ENCODE measurements at places on chromosomes 12 and 14.

- DNase-seq: no peak
Measured at GRCh38 chr14:51035611-51036192, 59.2 kb downstream of the TRIM9 start.

GRCh38 chr12:10716277-10716676 is 6.8 kb downstream of the YBX3 start:
- no peak for DNase-seq

- no peak for DNase-seq
Measured at GRCh38 chr14:20866963-20867362, 24.2 kb upstream of the RNASE3 start.

GRCh38 chr12:122659579-122659978 is 43.6 kb downstream of the HCAR2 start:
- no peak for DNase-seq

- no peak for DNase-seq
Measured at GRCh38 chr12:50101663-50102062, 2.1 kb upstream of the GPD1 start.

- no peak for DNase-seq
Measured at GRCh38 chr12:43636725-43637463, 84.9 kb upstream of the ADAMTS20 start.

GRCh38 chr12:120252071-120252906 is 13.2 kb downstream of the PXN start:
- DNase-seq: no peak

DNA sequence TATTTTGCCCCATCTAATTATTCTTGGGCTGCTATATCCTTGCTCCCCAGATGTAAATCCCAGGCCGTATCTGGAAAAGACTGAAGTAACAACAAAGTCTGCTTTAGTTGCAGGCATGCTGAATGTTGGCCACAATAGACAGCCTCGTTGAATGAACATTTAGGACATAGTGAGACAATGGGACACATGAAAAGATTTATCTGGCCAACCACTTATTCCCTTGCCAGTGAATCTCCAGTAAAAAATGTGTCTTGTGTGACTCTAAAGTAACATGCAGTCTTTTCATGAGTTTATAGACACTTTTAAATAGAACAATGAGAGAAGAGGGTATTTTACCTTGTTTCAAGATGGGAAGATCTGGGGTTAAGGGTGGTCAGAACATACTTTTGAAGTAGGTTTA is 60.2 kb upstream of the STXBP6 start:
- no peak for DNase-seq

- DNase-seq: no peak
Measured at GRCh38 chr12:96335270-96335669, 65.0 kb downstream of the CDK17 start.

DNA sequence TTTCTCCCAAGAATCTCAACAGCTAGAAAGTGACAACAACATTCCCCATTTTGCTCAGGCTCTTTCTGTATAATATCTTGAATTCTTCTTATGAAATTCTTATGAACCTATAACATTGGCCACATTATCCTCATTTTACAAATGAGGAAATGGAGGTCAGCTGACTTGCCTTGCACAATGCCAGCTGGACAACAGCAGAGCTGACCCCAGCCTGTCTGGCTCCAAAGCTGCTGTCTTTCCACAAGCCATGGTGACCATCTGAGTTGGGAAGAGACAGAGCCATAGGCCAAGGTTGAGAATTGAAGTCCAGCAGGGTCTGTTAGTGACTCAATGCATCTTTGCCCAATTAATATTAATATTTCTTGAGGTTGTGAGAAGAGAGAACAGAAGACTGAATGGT is 87.3 kb downstream of the KSR2 start:
- no peak for DNase-seq

- no peak for DNase-seq
Measured at GRCh38 chr12:118498171-118498570, 121.8 kb downstream of the SUDS3 start.

- no peak for DNase-seq
Measured at GRCh38 chr14:28307506-28307905, 459.1 kb upstream of the FOXG1 start.

DNA sequence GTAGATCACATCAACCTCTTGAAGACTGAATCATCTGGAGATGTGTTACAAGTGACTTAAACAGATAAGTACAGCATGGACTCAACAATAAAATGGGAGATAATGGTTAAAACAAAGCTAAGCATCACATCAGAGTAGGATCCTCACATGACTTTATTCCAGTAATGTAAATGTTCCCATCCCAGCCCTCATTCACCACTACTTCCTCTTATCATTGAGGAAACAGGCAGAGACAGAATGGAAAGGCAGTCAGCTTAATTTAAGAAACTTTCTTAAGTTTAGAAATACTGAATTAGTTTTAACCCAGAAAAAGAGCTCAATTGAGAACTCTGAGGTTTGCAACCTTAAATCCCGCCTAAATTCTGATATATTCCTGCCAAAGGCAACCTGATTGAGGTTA is 1.2 kb upstream of the ALG10 start:
- no peak for DNase-seq

DNA sequence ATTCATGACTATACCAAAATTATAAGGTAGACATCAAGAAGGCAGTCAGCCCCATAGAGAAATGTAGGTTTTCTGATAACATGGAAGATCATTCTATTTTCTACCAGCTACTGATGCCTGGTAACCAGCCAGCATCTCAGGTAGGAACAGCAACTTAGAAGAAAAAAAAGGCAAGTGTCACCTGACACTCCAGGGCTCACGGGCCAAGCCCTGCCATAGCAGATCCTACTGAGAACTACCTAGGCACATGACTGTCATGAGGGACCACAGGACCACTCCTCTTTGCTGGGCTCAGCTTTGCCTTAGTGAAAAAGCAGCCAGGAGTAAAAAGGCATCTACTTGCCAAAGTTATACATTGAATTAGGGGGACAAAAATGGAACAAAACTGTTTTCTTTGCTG is 33.4 kb downstream of the CORO1C start:
- DNase-seq: no peak

GRCh38 chr12:12561371-12562015 is 1.2 kb downstream of the DUSP16 start:
- peak; percentile 71 for DNase-seq

- DNase-seq: no peak
Measured at GRCh38 chr12:120259418-120260202, 5.9 kb downstream of the PXN start.

DNA sequence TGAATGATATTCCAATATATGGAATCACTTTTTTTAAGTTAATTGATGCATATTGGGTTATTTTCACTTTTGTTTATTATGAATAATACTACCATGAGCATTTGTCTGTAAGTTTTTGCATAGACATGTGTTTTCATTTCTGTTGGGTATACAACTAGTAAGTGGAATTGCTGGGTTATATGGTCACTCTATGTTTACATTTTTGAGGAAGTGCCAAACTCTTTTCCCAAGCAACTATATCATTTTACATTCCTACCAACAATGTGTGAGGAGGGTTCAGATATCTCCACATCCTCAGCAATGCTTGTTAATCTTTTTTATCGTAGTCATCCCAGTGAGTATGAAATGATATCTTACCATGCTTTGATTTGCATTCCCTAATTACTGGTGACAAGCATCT is 64.0 kb downstream of the MON2 start:
- no peak for DNase-seq

GRCh38 chr12:9763025-9763424 is 2.3 kb upstream of the CD69 start:
- no peak for DNase-seq

- DNase-seq: no peak
Measured at GRCh38 chr12:16359512-16360491, 12.4 kb downstream of the MGST1 start.

DNA sequence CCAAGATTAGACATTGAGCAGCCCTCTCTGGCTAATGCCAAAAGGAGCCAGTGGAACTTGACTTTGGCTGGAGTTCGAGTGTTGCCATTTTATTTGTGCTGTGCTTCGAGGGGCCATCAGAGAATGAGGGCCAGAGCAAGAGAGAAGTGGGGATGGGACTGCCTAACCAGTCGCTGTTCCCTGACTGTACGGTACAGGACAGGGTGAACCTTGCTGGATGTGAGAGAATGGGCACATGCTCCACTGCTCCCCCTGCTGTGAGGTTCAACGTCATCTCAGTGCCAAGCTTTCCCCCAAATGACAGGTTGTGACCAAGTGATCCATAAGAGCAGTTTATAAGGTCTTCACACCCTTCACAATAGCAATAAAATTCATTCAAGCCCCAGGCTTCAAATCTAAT is 55.1 kb upstream of the BCL11B start:
- DNase-seq: no peak

DNA sequence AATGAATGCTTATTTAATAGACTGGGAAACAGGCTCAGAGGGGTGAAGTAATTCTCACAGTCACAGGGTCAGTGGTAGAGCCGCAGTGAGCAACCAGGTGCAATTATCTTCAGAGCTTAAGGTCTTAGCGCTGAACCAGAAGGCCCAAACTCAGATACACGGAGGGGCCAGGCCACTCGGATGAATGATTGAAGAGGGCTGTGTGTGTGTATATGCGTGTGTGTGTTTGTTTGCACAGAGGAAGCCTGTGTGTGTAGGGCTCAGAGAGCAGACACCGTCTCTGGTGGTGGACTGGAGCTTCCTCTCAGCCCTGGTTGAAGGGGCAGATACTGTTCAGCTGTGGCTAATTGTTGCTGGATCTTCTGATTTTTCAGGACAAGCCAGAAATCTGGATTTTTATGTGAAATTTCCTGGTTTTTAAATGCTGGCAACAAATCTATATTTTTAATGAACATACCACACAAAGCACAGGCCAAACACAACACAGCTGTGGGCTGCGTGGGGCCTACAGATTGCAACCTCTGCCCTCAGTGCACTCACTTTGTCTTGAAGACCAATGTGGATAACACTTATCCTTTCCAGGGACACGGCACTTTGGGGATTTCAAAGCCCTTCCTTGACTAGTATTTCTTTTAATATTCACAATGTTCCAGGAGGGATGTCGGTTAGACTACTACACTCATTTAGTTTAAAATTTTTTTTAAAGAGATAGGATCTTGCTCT is 94.5 kb upstream of the NRXN3 start:
- no peak for DNase-seq

- DNase-seq: no peak
Measured at GRCh38 chr14:52735921-52736489, 6.0 kb downstream of the STYX start.

GRCh38 chr12:75611041-75611440 is 99.6 kb upstream of the KRR1 start:
- DNase-seq: no peak

DNA sequence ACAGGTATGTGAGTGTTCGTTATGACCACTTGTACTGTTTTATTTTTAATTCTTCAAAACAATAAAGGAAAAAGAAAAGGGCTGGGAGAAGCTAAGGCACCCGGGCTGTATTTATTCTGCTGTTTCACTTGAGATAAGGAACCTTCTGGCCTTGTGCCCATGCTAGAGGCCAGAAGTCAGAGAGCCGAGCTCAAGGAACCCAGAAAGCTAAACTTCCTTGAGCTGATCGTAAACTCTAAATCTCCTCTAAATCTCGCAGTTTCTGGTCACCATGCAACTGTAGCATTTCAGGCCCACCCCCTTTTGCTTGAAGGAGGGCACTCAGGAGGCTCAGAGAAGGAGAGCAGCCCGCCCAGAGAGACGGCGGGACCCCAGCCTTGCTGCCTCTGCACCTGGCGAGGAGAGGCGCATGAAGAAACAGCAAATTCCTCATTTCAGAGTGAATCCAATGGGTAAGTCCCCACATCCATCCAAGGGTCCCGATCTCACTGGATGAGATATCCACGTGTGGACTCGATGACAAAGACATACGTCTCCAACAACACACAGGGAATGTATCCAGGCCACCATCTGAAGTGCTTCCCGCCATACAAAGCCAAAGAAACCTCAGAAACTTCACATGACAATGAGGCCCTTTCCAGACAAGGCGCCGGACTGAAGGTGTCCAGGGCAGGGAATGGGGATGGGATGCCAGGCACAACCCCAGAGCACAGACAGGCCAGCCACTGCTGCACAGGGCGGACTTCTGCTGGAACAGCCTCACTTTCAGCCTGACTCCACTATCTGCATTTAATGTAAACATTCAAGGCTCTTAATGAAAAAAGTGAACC is 14.6 kb downstream of the CCDC88C start:
- no peak for DNase-seq

- no peak for DNase-seq
Measured at GRCh38 chr12:94706250-94706661, 55.9 kb upstream of the TMCC3 start.

GRCh38 chr12:66329941-66330340 is 27.6 kb downstream of the HELB start:
- no peak for DNase-seq

- peak; percentile 58 for DNase-seq
Measured at GRCh38 chr12:56078931-56079722, 838 bp upstream of the ERBB3 start.

GRCh38 chr12:130988261-130988660 is 34.6 kb downstream of the ADGRD1 start:
- no peak for DNase-seq

- DNase-seq: no peak
Measured at GRCh38 chr12:48787791-48788523, 932 bp downstream of the ADCY6 start.

- no peak for DNase-seq
Measured at GRCh38 chr12:49651855-49652254, 28.5 kb downstream of the PRPF40B start.

GRCh38 chr14:96584199-96584906 is 82.2 kb downstream of the PAPOLA start:
- DNase-seq: peak; percentile 22

DNA sequence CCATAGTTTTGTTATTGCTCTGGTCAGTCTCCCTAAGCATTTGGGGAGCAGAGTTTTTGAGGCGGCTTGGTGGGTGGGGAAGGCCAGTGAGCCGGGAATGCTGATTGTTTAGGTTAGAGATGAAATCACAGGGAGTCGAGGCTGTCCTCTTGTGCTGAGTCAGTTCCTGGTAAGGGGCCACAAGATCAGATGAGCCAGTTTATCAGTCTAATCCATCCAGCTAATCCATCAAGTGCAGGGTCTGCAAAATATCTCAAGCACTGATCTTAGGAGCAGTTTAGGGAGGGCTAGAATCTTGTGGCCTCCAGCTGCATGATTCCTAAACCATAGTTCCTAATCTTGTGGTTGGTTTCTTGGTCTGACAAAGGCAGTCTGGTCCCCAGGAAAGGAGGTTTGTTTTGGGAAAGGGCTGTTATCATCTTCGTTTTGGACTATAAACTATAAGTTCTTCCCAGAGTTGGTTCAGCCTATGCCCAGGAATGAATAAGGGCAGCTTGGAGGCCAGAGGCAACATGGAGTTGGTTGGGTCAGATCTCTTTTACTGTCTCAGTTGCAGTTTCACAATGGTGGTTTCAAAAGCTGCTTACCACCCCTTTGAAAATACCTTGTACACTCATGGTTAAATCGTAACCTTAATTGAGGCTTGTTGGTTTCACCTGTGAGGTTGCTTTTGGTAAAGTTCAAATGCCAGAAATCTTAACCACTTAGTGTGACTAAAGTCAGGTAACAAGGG is 33.6 kb upstream of the HIGD1C start:
- DNase-seq: no peak

Measured in hindlimb muscle (tissue), 1 donor.